ENCODE measurements at places on chromosomes 1 and 21.

- no peak for DNase-seq
Observed at GRCh38 chr1:200252531-200252930, 157.3 kb downstream of the ZNF281 start.

DNA sequence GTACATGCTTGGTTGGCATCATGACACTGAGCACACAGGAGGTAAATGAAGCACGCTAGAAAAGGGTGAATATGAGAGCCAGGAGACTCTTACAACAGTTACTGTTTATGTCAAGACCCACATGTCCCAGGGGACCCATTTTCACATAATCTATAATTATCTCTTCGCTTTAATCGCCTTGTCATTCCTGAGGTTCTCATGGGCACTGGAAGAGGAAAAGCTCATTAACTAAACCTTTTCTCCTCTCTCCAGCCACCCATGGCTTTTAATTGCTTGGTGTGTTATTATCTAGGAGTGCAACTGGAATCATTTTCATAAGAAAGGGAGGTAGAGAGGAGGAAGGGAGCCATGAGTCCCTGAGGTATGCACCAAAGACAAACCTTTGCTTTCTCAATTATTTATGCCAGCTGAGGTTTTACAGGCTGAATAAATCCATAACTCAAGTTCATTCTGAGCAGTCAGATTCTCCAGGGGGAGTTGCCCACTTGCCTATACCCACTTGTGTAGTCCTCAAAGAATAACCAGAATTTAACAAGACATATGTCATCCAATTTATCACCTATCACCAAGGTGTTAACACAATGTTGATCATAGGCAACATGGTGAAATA lies 77.4 kb downstream of the ACBD6 start:
- DNase-seq = no peak

DNA sequence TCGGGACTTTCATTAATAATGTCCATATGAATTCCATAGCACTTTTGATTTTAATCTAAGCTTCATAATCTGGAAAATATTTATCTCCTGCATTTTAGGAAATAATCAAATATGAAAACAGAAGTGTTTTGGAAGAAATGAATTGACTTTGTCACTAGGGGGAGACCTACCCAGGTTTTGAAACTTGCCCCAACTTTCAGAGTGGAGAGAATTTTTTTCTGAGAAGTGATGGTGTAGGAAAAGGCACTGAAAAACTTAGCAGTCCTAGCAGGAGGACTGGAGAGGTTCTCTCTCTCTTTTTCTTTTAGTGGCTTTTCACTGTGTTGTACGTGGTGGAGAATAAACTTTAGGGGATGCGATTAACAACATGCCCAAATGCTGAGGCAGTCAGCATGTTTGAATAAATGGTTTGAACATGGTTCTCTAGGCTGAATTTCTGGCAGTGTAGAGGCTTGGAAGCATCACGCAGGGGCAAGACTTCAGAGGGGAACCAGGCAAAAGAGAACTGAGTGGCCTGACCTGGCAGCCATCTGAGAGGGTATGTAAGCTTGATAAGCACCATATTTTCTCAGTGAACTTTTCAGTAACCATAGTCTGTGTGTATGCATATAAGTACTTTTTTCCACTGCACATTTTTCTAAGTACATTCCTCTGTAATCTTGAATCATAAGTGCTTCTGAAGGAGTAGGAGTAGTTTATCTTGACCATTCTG lies 68.3 kb upstream of the NEK7 start:
- DNase-seq = no peak

DNA sequence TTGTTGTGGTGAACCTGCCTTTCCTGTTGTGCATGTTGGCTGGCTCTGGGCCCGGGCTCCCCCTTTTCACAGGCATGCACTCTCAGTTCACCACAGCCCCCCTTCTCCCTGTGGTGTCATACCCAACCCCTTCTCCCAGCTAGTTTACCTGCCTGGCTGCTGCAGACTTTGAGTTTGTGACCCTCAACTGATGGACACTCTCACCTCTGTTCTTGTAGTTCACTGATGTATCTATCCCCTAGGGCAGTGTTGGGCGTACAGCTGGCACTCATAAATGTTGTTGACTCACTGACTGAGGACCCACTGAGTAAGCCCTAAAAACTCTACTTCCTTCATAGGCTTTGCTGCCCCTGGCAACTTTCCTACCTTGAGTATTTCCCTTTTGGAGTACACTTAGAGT lies 54.9 kb downstream of the WDR64 start:
- no peak for DNase-seq

DNA sequence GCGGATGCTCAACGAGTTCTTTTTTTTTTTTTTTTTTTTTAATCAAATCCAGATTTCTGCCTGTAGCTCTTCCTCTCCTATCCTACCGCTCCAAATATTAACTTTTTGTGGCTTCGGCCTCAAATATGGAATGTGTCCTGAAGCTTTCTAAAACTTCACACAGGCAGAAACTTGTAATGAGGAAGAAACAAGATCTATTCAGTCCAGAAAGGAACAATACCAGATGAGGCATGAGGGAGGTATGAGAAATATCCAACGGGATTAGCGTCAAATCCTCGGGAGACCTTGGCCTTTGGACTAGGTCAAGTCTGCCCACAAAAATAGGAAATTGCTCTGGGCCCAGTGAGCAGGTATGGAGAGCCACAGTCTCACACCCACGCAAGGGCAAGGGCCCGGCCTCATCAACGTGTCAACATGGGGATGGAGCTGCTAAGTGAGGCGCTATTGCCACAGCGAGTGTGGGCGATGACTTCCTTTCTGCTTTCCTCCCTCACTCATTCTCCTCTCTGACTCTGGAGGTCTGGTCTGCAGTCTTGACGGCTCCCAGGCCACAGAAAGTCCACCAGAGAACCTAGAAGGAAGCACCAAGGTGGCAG lies 66.6 kb downstream of the BCAR3 start:
- DNase-seq = no peak

DNA sequence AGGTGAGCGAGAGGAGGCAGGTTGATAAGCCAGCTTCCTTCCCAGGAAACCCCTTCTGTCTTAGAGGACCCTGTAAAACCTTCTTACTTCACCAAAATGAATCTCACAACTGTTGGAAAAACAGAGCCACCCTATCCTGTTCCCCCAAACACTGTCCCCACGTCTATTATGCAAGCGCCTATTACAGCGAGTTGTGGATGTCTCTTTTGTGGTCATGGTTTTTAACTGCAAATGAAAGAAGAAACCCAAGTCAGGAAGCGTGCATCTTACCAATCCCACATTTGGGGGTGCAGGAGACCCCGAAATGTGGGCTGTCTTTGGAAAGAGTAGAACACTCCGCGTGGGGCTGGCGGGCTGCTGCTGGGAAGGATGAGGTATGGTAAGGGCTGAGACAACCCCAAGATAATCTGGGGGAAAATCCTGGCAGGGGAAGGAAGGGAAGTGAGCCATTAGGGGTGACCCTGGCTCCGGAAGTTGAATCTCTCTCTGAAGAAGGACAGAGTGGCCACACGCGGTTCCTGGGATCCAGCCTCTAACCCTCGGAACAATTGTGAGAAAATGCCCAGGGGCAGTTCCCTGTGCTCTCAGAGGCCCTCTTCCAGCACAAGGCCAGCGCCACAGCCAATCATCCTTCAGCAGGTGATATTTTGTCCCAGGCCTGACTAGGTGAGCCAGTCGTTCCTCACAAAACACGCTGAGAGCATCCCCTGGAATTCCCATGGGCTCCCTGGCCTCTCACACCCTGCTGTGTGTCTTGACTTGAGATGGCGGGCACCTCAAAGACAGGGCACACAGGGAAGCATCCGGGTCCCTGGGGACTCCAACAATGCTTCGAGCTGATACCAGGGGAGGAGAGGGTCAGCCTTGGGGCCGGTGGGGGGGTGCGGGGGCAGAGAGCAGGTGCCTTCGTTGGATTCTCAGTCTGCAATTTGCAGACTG lies 168.5 kb upstream of the IRF2BP2 start:
- no peak for DNase-seq

DNA sequence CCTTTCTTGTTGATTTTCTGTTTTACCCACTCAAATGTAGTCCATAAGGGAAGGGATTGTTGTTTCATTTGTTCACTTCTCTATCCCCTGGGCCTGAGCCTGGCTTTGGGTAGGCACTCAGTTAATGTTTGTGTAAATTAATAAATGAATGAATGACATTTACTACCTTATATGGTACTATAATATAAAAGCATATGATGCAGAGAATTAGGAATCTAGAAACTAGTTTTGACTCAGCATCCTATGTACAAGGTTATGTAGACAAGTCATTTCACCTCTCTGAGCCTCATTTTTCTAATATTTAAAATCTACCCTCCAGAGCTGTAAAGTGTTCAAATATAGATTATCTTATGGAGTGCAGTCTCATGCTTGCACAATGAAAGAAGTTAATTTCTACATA lies 68.9 kb upstream of the S1PR1 start:
- no peak for DNase-seq

DNA sequence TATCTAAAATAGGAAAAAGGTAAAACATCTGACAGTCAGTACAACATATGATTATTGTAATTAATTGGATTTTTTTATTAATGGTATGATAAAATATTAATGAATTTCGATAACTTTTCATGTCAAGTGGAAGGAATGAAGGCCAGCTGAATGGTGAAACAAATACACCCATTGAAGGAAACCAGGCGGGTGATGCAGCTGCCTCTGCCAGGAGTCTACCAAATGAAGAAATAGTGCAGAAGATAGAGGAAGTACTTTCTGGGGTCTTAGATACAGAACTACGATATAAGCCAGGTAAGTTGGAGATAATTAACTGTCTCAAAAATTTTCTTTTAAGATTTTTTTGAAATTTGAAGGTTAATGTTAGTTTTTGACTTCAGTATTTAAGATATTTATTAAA lies 3.2 kb downstream of the SON start:
- no peak for DNase-seq

- no peak for DNase-seq
Observed at GRCh38 chr1:183933528-183934179, 103.9 kb downstream of the COLGALT2 start.

DNA sequence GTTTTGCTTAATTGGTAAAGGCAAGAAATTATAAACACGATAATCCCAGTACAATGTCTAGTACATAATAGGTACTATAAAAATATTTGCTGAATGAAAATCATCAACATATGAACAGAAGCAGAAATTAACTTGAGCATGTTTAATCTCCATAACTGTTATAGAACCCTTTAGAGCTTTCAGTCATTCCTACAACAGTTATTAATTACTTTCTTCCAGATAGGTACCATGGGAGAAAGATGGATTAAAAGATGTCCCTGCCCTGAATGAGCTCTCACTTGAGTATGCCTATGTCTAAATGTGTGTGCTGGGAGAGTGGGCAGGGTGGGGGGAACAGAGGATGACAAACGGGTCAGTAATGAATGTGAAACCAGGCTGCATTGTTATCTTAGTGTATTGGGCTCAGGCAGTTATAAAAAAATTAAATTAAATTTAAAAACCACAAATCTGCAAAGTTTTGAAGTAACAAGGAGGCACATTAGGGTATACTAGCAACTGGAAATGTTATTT lies 2.4 kb downstream of the EPS15 start:
- no peak for DNase-seq

- DNase-seq = no peak
Observed at GRCh38 chr1:235952950-235953615, 86.4 kb upstream of the LYST start.

GRCh38 chr1:97849345-97850340 lies 71.2 kb downstream of the DPYD start:
- DNase-seq = no peak

DNA sequence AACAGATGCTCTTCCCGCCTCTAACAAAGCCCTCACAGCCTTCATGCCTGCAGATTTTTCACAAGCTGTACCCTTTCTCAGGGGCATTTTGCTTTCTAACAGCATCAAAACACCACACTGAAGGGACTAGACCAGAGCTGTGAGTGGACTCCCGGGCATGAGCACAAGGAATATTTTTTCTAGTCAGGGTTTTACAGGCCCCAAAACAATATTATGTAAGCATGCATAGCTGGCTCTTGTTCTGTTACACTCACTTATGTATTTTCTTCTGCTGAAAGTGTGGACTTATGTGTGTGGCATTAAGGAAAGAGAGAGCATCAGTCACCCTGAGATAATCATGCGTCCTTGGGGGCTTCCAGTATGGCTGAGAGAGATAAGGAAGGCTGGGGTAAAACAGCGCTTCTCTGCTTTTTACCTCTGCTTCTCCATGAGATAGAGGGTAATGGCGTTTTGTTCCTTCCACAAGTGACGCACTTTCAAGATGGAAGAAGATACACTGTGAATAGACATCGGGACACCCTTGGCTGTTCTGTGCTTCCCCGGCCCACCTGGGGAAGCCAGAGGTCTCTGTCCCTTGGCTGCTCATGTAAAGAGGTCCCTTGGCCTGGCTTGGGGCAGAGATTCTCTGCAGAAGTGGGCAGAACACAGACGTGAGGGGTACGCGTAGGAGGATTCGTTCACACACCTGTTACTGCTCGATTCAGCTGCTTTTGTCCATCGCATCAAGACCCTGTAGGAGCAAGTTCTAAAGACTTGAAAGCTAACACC lies 266.7 kb upstream of the RAB4A start:
- no peak for DNase-seq

DNA sequence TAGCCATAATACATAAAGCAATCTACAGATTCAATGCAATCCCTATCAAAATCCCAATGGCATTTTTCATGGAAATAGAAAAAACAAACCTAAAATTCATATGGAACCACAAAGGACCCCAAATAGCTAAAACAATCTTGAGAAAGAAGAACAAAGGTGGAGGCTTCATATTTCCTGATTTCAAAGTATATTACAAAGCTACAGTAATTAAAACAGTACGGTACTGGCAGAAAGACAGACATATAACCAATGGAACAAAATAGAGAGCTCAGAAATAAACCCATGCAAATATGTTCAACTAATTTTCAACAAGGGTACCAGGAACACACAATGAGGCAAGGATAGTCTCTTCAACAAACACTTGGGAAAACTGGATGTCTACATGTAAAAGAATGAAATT lies 87.0 kb downstream of the DENND1B start:
- DNase-seq = no peak

GRCh38 chr1:215282557-215282956 lies 200.0 kb downstream of the KCNK2 start:
- no peak for DNase-seq

DNA sequence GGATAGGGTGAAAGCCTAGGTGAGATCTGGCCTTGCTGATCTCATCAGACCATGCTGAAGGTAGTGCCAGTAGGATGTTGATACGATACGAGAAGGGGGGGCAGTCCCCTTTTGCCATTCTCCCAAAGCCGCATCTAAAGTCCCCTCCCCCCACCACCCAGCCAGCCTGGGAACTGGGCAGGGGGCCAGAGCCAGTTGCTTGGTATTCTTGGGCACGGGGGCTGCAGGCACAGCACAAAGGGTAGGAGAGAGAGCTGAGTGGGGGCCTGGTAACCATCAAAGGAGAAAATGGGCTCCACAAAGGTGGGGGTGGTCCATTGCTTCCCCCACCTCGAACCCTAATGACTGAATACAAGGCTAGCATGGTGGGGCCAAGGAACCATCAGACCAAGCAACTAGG lies 5.4 kb downstream of the PEA15 start:
- no peak for DNase-seq

Data from omental fat pad (tissue), 4 donors.